ENCODE measurements at places on chromosomes 6 and 20.
A peak's percentile ranks its signal among the peaks of the same experiment; 100 is the strongest.

- DNase-seq, result no peak
Observed at GRCh38 chr6:163332575-163332974, 81.9 kb upstream of the QKI start.

- no peak for DNase-seq
Observed at GRCh38 chr6:16238963-16239797, 793 bp downstream of the GMPR start.

GRCh38 chr6:81634155-81634880, 118.2 kb downstream of the TENT5A start:
- no peak for DNase-seq

DNA sequence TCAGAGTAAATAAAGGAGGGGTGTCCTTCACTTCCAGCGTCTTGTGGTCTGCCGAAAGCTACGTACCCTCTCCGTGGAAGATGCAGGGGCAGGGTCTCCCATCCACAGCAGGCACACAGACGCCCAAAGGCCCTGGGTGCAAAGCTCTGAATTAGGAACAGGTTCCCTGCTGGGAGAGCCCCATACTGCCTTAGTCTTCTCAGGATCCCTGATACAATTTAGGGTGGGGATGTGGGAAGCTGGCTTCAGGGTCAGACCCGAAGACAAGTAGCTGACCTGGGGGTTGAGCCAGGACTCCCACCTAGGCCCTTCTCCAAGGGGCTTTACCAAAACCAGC, 74.1 kb downstream of the TTLL2 start:
- DNase-seq, result no peak

DNA sequence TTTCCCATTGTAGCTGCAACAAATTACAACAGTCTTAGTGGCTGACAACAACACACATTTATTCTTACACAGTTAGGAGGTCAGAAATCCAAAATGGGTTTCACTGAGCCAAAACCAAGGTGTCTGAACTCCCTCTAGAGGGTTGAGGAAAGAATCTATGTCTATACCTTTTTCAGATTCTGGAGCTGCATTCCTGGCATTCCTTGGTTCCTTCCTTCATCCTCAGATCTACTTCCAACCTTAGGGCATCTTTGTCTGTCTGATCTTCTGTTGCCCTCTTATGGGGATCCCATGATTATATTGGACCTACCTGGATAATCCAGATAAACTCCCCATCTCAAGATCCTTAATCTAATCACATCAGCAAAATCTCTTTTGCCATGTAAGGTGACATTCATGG, 540.9 kb upstream of the MAP3K7 start:
- DNase-seq, result no peak

- DNase-seq, result no peak
Observed at GRCh38 chr6:81997090-81997926, 244.8 kb upstream of the TENT5A start.

DNA sequence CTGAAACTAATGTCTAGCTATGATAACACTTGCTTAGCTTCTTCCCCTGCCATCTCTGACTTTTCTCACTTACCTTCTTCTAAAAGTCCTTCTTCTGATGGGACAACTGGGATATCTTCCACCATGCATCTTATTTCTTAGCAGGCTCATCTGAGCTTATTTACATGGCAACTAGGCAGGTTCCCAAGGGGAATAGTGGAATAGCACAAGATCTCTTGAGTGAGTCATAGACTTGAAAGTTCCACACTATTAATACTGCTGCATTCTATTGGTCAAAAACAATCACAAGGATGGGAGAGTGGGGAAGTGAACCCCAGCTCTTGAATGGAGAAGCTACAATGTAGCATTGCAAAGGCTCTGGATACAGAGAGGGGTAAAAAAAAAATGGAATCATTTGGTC, 142.1 kb downstream of the HAO1 start:
- DNase-seq, result no peak

- no peak for DNase-seq
Observed at GRCh38 chr6:157167837-157168236, 155.5 kb downstream of the TMEM242 start.

GRCh38 chr6:88650029-88650619, 313.3 kb downstream of the RNGTT start:
- DNase-seq, result peak; percentile 46

DNA sequence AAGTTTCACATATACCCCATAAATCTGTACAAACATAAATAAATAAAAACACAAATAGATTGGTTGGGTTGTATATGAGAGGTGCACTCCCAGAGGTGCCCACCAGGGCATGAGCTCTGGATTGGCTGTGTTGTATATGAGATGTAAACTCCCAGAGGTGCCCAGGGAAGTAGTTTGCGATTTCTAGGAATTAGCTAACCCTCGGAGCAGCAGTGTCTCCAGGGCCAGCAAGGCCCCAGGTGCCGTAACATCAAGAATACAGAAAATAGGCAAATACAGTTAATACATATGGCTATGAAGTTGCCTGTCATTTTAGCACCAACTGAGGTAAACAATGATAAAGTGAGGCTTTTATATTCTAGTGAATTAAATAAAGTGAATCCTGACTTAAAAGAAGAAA, 5.4 kb upstream of the GINM1 start:
- no peak for DNase-seq

GRCh38 chr6:110178626-110179405, 654 bp downstream of the WASF1 start:
- DNase-seq, result peak; percentile 74

DNA sequence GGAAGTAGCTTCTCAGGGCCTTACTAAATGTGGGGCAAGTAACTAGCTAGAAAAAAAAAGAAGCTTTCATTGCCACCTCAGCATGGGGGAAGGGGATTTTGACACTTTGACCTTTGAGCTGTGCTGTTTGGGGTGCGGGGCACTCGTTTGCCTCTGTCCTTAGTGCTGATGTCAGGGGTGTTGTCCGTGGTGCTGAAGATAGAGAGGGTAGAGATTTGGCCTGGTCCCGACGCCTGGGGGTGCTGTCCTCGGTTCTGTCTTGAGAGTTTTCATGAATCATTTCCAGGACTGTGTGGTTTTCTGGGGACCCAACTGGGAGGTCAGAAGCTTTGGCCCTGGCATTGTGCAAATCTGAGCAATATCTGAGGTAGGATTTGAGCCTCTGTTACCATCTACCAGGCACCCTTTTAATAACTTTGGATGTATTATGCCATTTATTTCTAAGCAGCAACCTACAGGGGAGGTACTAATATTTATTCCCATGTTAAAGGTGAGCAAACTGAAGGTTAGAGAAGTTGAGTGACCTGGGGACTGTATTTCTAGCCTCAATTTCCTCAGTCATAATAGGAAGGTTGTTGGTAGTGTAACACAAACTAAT, 78.0 kb downstream of the DLGAP4 start:
- no peak for DNase-seq

- no peak for DNase-seq
Observed at GRCh38 chr6:156599978-156600590, 177.1 kb upstream of the ARID1B start.

DNA sequence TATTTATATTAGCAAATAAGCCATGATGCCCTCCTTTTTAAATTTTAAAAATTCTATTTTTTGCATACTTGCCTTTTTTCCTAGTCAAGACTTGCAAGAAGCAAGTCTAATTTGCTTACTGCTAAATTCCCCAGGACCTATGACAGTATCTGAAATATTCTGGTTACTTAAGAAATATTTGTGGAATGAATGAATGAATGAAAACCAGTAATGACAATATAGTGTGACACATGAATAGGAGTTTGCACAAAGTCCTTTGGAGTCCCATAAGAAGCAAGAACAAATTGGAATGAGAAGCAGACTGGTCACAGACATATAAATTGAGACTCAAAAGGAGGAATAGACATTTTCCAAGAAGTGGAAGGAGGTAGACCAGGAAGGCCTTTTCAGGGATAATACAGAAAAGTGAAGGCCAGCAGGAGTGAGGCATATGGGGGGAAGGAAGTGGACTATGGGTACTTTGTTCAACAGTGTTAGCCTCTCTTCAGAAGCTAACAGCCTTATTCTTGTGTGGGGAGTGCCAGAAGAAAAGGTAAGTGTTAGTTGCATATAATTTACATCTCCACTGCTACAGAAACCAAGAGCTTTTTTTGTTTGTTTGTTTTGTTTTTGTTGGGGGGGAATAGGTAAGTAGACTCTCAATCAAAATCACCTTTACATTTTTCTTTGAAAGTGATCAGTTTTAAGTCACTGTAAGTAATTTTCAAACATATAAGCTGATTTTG, 93.6 kb upstream of the FAM184A start:
- no peak for DNase-seq

DNA sequence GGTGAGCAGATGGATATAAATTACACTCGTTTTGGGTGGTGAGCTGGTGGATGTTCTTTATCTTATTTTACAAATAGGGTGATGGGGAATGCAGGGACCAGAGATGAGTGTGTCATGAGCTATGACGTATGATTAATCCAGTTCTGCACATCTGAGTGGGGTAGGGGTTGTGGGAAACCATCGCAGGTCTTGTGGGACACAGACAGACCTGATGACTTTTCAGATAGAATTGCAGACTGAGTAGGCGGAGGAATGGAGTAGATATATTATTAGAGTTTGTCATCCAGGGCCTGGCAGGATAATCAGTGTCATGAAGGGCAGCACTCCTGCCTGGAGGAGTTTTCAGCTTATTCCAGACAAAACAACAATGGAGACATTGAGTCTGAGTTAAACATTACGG, 12.9 kb upstream of the DSP start:
- DNase-seq, result no peak

DNA sequence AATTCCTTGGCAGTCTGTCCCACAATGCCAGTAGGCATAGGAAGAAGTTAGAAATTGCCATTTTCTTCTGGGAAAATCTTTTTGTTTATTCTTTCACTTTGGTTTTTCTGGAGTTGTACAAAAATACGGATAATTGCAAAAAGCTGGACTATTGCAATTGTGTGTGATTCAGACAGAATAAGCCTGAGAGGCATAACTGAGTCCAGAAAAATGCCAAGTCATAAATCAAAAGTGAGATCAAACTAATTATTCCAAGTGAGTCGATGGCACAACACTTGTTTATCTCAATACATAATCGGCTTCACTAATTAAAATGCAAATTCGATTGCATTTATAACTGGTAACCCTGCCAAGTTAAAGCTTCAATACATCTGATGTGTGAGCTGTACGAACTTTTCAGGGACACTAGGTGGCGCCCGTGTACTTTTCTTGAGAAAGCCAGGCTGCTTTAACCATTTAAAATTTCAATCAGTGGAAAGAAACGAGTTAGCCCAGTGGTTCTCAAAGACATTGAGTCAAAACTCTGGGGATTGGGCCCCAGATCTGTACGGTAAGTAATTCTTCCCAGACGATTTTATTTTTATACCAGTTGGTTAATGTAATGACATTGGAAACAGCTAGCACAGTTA, 102.6 kb downstream of the LAMP5 start:
- peak; percentile 81 for DNase-seq

DNA sequence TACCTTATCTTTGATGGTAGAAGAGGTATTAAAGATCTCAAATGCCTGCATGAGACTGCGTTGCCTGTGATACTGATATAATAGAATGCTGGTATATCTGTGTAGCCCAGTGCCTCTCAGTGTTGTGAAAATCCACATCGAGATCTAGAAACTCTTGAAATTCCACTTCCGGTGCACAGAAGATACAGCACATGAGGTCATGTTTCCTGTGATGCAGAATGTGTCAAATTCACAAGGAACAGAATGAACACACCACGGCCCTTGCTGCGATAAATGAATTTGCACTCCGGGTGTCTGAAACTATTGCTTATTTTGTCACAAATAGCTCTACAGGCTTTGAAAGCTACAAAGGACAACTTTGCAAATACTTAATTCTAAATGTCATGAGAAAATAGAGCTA, 687.9 kb upstream of the AGPAT4 start:
- DNase-seq, result no peak

GRCh38 chr6:68087399-68088133, 547.5 kb upstream of the ADGRB3 start:
- DNase-seq, result no peak

GRCh38 chr6:25278261-25278913, 787 bp upstream of the CARMIL1 start:
- DNase-seq, result no peak

DNA sequence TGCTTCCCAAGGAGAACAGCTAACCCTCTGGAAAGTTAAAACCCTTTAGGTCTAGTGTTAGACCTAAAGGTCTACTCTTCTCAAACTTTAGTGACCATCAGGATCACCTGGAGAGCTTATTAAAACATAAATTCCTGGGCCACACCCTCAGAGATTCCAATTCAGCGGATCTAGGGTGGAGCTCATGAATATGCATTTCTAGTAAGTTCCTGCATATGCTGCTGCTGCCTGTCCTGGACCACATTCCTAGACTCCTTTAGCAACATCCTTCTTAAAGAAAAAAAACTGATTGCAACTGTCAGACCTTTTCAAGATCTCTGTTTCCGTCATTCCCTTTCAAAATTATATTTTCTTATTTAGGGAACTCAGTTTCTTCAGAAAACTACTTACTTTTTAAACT, 31.2 kb downstream of the SNAP25 start:
- no peak for DNase-seq

- DNase-seq, result no peak
Observed at GRCh38 chr6:154542747-154543146, 32.3 kb upstream of the CNKSR3 start.

- DNase-seq, result no peak
Observed at GRCh38 chr6:159691963-159692287, 1.1 kb downstream of the SOD2 start.

All from NCI-H2171 (cell line).